ENCODE measurements at places on chromosomes 1 and 21.
A peak's percentile ranks its signal among the peaks of the same experiment; 100 is the strongest.

DNA sequence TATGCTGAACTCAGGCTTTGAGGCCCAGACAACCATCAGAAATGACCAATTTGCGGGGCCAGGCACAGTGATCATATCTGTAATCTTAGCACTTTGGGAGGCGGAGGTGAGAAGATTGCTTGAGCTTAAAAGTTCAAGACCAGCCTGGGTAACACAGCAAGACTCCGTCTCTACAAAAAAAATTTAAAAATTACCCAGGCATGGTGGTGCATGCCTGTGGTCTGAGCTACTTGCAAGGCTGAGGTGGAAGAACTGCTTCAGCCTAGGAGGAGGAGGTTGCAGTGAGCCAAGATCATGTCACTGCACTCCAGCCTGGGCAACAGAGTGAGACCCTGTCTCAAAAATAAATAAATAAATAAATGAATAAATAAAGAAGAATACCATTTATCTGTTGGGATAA, 156.5 kb downstream of the EIF4G3 start:
- no peak for DNase-seq

GRCh38 chr1:164613176-164613575, 54.2 kb downstream of the PBX1 start:
- no peak for DNase-seq

- DNase-seq: no peak
These were observed 228.9 kb downstream of the KIF26B start for GRCh38 chr1:245383396-245384330.

DNA sequence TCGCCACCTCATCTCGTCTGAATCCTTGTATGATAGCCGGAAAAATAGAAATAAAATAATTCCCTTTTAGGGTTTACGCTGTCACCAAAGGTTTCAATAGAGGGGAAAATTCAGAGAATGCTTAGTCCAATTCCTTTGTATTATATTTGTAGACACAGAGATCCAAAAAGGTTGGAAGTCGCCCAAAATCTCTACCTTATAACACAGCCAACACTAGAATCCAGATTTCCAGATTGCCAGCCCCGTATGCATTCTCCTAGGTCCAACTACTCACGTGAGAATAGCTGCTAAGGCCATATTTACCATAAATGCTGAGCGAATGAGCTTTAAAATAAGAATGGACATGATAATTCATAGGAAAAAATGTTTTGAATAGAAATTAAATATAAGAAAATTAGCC, 124.5 kb downstream of the KCNK1 start:
- no peak for DNase-seq

DNA sequence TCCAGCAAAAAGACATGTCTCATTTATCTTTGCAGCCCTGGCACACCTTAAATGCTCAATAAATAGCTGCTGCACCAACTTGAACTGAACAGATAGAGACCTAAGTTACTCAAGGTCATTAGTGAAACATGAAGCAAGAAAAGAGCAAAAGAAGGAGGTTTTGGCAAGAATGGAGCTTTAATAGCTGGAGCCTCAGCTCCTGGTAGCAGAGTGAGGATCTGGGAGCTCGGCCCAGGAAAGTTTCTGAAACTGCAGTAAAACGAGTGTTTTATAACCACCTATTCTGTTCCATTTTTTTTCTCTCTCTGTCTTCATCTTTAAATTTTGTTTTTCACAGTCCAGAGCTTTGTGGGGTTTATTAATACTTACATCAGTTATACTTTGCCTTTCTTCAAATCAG, 207.5 kb downstream of the SETD4 start:
- DNase-seq: no peak

GRCh38 chr1:158799689-158800088, 18.7 kb upstream of the OR6N2 start:
- no peak for DNase-seq

- DNase-seq: no peak
These were observed 24.9 kb downstream of the FAM163A start for GRCh38 chr1:179767996-179768395.

- no peak for DNase-seq
These were observed 24.8 kb upstream of the SLFNL1 start for GRCh38 chr1:41046347-41046775.

- DNase-seq: peak; percentile 20
These were observed 312.6 kb downstream of the DUSP10 start for GRCh38 chr1:221429264-221429663.

DNA sequence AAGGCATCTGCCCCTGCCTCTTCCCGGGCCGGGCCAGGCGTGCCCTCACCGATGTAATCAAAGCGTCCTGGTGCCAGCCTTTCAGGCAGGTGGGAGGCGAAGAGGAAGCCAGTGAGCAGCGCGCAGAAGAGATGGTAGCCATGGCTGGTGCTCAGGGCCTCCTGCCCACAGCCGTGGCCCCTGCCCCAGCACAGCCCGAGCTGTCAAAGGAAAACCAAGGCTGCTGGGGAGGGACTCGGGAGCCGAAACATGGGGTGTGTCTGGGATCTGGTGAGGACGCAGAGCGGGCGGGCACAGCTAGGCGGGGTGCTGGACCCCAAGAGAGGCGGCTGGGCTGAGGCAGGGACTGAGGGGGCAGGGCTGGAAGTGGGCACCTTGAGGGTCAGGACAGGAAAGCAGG, 2.7 kb downstream of the BGLAP start:
- no peak for DNase-seq

DNA sequence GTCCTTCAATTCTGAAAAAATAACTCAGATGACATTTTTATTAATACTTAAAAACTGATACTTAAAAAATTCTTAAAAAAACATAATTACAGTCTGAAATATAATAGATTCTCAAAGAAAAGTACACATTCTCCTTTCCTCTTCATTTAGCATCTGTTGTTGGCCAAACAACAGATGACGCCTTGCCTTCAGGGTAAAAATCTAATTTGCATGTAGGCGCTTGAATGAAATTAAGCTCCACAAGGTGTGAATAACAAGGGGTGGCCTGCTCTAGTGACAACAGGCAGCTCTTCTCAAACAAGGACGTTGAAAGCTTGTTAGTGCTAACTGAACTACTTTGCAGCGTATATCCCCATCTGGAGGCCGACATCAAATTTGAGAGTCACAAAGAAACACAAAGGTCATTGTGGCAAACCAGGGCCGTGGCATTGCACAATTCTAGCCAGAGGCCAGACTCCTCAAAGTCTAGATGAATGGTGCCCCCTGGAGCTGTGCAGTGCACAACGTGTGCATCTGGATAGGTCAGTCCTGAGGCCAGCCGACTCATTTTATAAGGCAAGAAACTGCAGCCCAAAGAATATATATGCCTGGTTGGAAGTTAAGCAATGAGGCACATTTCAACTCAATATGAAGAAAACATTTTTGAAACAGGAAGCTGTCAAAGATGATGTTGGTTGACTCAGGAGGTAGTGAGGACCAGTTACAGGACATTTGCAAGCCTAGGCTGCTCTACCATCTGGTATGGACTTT, 459.2 kb upstream of the RUNX1 start:
- DNase-seq: peak; percentile 60

GRCh38 chr1:85991261-85991660, 165.3 kb downstream of the COL24A1 start:
- no peak for DNase-seq

GRCh38 chr21:17462276-17462981, 50.4 kb upstream of the CXADR start:
- no peak for DNase-seq

All from AG08395 (cell line).